Activated CD4-positive, alpha-beta memory T cell treated with anti-CD3 and anti-CD28 coated beads, Interleukin-2, amount 10 ng/mL, durations not matched to agents 7 days and 5 days (primary cell): ENCODE measurements at places on chromosomes 3 and 15. TPM values are rescaled to one million over a fixed set of nuclear protein-coding genes. Genes with fewer than 3 reads are reported as not detected.

DNA sequence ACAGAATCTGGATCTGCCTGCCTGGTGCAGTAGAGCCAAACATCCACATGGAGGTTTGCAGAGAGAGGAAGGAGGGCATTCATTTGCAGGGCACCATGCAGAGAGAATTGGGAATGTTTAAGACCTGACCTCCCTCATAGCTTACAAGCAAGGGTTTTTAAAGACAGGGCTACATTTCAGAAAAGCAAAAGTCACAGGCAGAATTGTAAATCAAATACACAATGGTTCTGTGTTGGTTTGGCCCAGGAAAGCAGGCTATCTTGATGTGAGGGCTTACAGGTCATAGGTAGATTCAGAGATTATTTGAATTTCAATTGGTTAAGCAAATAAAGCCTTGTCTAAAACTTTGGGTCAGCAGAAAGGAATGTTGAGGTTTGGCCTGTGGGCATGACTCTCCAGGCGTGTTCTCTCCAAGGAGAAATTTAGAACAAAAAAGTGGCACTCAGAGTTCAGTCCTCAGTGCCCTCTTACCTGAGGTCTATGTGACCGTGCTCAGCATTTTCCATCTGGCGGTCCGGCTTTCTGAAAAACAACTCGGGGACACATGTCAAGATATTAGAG, 91.5 kb downstream of the CD47 start:
- no peak for DNase-seq

DNA sequence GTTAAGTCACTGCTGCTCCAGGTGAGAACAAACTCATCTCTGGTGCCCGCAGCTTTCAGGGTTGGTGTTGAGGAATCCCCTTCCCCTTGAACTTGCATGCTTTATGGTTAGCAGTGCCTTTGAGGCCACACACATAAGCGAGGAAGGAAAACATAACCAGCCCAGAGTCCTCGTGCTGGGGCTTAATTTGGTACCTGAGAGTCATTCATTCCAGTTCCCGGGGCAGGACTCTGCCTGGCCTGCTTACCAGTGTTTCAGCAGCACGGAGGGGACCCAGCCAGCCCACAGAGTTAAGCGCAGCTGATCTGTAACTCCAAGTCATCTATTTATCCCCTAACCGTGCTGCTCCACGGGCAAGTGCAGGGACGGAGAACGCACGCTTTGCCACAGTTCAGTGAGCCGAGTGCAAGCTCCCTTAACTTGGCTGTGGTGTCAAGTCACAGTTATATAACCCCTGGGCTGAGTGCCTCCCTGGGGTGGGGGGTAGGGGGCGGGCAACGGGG, 302.3 kb upstream of the ICE2 start:
- no peak for DNase-seq

DNA sequence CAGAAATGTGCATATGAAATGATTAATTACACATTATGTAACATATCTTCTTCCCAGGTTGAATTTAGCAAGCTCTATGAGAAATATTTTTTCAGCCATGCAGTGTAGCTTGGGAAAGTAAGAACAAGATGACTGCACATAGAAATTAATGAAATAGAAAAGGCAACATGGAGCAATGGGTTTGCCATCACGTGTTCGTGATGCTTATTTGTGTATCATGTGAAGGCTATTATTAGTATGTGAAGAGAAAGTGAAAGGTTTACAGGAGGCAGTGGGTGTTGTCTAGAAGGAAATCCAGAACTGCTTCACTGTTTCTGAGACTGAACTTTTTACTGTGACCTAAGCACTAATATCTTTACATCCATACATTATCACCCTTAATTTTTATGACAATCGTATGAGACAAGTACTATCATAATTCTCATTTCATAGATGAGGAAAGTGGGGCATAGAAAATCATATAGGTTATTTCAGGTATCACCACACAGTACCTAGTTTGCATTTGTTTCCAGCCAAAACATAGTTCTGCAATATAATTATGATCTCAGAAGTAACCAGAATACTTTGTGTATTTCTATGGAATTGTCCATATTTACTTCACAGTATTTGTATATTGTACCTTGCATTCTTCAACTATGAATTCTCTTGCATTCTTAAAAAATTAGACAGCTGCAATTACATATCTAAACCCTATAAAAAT, 14.9 kb downstream of the SERPINI1 start:
- no peak for DNase-seq

DNA sequence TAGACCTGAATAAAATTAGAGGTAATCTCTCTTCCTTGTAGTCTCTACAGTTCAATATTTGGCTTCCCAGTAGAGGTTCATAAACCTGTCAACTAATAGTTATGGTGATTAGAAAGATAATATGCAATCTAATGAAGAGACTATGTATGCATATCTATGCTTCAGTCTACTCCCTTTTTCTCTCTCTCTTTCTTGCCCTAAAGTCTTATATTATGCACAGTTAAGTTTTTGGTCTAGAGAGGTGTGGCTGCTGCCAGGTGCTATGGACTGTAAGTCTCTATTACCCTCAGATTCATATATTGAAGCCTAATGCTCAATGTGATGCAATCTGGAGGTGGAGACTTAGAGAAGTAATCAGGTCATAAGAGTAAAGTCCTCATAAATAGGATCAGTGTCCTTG, 413.7 kb downstream of the FGF12 start:
- no peak for DNase-seq

GRCh38 chr15:71547011-71547410, 263.3 kb upstream of the NR2E3 start:
- DNase-seq = no peak

DNA sequence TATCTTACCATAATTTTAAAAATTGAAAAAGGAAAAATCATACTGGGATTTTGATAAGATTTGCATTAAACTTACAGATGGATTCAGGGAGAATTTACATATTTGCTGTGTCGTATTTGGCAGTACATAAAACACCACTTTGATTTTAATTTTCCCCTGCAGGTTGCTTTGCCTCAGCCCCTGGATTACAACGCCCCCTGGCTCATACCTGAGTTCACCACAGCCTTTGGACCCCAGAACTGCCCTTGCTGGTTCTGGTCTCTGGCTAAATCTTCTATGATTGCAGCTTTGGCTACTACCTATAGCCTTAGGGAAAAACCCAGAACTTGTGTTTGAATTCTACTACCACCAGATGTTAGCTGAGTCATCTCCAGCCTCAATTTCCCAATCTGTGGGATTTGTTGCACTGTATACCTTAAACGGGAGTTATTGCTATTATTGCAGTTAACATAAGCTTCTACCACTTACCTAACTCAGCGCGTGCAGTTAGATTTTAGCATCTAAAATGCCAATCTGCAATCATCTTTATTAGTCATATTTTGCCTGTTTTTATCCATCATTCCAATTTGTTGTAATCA, 315.7 kb upstream of the GADL1 start:
- no peak for DNase-seq

The COPS2 gene
- 68.7 TPM for total RNA-seq
